ENCODE measurements at places on chromosomes 3 and 15. TPM values are rescaled to one million over a fixed set of nuclear protein-coding genes. Genes with fewer than 3 reads are reported as not detected.

Gene NEK10
- total RNA-seq = 0.79 TPM

Gene PLA2G4E
- not detected for total RNA-seq

Gene AADACL2
- total RNA-seq = not detected

Gene DNAH12
- total RNA-seq = not detected

DNA sequence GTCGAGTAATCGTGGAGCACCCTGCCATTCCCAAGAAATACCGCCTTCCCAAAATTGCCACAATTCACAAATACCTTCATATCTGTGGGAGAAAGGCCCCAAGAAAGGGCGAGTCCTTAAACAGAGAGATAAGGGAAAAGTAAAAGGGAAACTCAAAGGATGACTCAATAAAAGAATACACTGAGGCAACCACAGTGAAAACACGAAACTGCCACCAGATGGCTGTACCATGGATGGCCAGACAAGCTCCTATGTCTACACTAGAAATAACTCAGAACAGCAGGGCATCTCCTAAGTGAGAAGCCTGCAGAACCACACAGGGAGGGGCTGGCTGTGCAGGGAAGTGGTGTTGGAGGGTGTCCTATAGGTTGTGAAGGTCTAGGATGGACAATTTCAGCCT is 25.0 kb downstream of the SRGAP3 start:
- DNase-seq = no peak

GRCh38 chr3:118641608-118642007 is 393.0 kb downstream of the IGSF11 start:
- DNase-seq = no peak

GRCh38 chr3:136939489-136939888 is 18.3 kb upstream of the IL20RB start:
- DNase-seq = no peak

DNA sequence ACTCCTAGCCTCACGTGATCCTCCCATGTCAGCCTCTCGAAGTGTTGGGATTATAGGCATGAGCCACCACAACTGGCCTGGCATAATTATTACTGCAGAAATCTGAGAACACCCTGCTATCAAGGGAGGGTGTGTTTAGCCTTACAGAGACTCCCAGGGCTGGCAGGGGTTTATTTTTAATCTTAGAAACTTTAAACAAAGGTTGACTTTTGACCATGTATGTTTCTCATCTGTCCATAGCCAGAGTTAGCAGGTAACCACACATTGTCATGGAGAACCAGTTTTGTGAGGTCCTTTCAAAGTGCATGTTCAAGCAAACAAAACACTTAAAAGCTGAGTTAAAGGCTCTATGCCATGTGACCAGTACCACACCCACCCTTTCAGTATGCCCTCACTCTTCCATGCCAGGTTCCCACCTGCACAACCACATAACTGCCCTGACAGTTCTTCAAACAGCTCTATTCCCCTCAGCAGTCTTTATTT is 11.1 kb downstream of the SIAH2 start:
- no peak for DNase-seq

DNA sequence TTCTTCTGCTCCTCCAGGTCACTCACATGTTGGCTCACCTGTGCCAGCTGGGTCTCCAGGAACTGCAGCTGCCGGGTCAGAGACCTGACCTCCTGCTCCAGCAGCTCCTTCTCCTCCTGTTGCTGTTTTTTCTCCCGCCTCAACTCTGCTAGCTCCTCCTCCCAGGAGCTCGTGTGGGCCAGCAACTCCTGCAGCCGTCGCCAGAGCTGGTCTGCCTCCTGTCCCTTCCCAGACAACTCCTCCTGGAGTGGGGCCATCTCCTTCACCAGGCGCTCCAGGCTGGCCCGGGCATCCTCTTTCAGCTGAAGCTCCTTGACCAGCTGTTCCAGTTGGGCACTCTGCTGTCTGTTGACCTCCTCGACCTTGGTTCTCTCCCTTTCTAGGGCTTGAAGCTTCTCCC is 24.5 kb downstream of the CXCR6 start:
- no peak for DNase-seq

DNA sequence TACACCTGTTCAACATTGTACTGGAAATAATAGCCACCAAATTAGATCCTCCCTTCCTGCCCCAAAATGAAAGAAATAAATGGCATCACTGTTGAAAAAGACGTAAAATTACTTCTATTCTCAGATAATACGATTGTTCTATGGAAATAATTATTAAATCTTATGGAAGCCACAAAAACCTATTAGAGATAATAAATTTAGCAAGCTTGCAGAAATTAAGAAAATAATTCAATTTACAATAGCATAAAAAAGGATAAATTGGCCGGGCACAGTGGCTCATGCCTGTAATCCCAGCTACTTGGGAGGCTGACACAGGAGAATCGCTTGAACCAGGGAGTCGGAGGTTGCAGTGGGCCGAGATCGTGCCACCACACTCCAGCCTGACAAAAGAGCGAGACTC is 57.8 kb downstream of the PPCDC start:
- no peak for DNase-seq

GRCh38 chr3:126022741-126023359 is 53.9 kb downstream of the ROPN1B start:
- no peak for DNase-seq

GRCh38 chr3:32885283-32885901 is 66.1 kb upstream of the CCR4 start:
- DNase-seq = no peak
